SK-N-SH (cell line): ENCODE measurements at places on chromosomes 4 and X.

- no peak for DNase-seq
Observed at GRCh38 chr4:73544620-73545019, 63.1 kb downstream of the AFM start.

GRCh38 chrX:96692890-96693289, 8.2 kb downstream of the DIAPH2 start:
- no peak for DNase-seq

DNA sequence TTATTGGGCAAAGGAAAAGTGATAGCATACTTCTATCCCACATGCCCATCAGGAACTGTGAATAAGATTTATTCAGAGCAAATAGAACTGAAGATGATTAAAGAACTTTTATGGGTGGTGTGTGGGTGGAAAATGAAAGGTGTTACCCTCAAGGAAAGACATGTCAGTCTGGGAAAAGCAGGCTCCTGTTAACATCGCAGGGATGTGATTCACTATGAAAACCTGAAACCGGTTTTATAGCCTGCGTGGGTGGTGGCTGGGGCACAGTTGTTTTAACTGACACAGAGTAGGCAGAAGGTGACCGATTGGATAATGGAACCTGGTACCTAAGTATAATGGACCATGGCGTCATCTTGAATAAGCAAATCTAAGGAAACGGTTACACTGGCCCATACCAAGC, 61.3 kb upstream of the CASK start:
- no peak for DNase-seq

- DNase-seq: no peak
Observed at GRCh38 chr4:184616633-184617551, 32.4 kb downstream of the CASP3 start.

DNA sequence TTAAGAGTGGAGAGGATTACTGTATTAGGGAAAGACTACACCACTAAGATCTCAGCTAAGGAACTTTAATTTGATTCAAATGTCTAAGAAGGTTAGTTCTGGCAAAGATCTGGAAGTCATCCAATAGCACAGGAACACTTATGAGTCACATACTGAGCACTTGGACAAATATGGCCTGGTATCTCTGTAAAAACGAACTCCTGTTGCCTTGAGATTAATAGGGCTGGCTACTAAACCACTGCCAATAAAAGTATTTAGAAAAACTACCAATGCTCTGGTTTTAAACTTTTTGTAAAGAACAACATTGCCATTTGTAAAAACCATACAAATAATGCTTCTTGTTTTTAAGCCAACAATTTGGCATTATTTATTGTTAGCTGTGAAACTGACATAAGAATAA, 70.5 kb downstream of the SEC24D start:
- no peak for DNase-seq
